ENCODE measurements at places on chromosomes 12 and 14.

DNA sequence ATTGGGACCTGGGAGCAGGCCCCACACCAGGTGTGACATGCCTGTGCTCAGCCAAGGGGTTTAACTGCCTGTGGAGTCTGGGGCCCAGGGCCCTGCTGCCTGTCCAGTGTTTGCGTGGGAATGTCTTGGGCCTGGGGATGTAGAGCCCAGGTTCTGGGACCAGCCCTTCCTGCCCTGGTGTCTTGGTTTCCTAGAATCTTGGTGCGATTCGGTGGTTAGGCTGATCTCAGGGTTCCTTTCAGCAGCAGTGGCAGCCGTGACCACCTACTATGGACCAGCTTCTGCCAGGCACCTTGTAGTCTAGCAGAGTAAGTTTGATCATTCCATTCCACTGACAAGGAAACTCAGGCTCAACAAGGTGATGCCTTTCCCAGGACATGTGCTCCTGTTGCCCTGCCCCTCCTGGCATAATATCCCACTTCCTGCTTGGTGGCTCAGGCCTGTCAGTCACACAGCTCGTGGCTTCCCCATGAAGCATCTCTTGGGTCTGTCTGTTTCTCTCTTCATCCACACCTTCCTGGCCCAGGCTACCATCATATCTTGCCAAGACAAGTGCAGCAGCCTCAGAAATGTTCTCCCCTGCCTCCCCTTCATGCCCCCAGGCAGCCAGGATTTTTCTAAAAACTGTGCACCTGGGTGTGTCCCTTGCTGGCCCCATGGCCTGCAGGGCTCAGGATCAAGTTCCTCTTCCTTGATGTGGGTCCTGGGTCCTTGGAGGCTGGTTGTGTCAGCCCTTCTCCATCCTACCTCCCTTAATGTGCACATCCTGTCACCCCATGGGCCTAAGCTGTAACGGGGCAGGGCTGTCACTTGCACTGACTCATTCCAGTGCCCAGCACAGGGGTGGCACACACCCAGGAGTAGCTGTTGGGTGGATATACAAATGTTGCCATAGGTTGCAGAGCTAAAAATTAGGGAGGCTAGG is 101.6 kb downstream of the SLC25A47 start:
- DNase-seq: no peak

- no peak for DNase-seq
These were observed 671 bp downstream of the ESYT1 start for GRCh38 chr12:56128670-56129205.

- no peak for DNase-seq
These were observed 1.1 kb downstream of the ARHGAP5 start for GRCh38 chr14:32078023-32078857.

DNA sequence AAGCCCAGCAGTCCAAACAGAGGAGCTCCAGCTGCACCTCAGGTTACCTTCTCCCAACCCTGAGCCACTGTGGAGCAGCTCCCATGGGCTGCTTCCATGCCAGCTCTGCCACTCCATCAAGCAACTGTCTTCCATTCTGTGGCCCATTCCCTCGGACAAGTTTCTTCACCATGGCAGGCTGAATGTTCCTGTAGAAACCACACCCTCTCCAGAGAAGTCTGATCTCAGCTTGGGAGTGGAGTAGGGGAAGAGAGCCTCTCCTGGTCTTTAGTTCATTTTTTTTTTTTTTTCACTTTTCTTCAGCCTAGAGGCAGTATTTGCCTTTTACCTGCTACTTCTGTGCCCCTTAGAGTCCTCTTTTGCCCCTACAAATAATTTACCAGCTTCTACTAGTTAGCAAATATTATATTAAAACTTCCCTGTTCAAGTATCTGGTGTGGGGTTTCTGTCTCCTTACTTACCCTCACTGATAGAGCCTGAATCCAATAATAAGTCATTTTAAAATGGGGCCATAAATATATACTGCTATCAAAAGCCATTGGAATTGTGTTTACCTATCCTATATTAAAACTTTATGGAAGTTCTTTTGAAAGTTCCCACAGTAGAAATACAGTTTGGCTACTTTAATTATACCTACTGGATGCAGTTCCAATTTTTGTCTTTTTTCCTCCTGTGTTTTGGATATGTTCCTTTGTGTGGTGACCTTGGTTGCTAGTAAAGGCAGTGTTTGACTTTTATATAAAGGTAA is 11.7 kb upstream of the SLC17A8 start:
- DNase-seq: no peak

GRCh38 chr12:131223171-131223761 is 269.6 kb downstream of the ADGRD1 start:
- DNase-seq: no peak

GRCh38 chr14:36498938-36499337 is 21.1 kb downstream of the NKX2-1 start:
- DNase-seq: no peak

GRCh38 chr12:72815421-72815820 is 543.3 kb downstream of the TRHDE start:
- no peak for DNase-seq

- no peak for DNase-seq
These were observed 13.2 kb upstream of the MAP4K5 start for GRCh38 chr14:50545618-50546017.

GRCh38 chr12:24840046-24840800 is 108.7 kb downstream of the BCAT1 start:
- DNase-seq: no peak

- no peak for DNase-seq
These were observed 307.8 kb downstream of the NOVA1 start for GRCh38 chr14:26289891-26290486.

DNA sequence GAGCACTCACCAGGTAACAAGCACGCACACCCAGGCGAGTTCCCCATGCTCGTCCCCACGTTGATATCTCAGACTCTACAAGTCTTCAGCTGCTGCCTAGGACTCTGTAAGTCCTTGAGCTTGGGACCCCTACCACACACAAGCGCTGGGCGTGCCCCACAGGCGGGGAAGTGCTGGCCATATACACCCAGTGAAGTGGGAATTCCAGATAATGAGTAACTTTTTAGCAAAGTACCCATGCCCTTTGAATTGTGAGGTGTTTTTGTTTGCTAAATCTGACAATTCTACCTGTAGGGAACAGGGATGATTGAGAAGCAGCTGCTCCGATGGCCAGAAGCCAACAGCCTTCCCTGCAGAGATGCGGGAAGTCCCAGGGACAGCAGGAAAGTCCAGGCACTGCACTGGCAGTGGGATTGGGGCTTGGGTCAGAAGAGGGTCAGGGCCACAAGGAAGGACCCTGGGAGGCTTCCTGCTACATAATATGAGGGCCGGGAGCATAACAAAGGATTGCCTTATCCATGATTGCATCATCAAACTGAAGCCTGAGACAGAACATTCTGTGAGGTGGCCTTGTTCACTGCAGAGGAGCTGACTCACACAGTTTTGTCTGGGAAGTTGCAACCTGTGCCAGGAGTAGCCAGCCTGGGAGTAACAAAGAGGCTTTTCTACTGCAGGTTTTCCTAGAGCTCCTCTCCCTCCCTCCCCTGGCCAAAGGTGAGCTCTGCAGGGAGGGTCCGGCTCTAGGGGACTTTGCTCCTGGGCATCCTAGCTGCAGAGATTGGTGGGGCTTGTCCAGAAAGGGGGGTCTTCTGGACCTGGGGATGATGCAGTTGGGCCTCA is 13.2 kb upstream of the SERPINA3 start:
- no peak for DNase-seq

DNA sequence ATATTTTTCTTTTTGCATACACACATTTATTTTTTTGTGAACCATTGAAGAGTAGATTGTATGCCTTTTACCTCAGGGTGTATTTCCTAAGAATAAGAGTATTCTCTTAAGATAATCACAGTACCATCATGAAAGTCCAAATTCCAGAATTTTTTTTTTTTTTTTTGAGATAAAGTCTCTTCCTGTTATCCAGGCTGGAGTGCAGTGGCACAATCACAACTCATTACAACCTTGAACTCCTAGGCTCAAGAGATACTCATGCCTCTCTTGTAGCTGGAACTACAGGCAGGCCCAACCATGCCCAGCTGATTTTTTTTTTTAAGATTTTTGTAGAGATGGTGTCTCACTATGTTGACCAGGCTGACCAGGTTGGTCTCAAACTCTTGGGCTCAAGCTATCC is 10.9 kb downstream of the FRS2 start:
- no peak for DNase-seq

GRCh38 chr12:47107926-47108325 is 28.2 kb upstream of the AMIGO2 start:
- no peak for DNase-seq

- no peak for DNase-seq
These were observed 101.2 kb downstream of the PEBP1 start for GRCh38 chr12:118237052-118237665.

DNA sequence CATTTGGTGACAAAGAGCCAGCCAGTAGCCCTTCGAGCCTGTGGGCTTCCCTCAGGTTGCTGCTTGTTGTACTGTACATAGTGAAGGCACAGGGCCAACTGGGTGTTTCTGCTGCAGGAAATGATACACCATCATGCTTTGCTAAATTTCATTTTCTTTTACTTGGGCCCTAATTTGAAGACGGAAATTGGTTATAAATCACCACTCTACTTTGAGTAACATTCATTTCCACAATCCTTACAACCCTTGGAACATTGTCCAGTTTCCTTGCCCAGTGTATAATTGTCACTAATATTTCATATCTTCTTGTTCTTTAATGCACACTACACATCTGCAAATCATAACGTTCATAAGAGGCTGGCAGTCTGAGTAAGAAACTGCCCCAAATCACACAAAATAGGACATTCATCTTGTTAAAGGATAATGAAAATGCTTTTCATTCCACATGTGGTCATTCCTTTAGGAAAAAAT is 30.2 kb downstream of the MSRB3 start:
- no peak for DNase-seq

DNA sequence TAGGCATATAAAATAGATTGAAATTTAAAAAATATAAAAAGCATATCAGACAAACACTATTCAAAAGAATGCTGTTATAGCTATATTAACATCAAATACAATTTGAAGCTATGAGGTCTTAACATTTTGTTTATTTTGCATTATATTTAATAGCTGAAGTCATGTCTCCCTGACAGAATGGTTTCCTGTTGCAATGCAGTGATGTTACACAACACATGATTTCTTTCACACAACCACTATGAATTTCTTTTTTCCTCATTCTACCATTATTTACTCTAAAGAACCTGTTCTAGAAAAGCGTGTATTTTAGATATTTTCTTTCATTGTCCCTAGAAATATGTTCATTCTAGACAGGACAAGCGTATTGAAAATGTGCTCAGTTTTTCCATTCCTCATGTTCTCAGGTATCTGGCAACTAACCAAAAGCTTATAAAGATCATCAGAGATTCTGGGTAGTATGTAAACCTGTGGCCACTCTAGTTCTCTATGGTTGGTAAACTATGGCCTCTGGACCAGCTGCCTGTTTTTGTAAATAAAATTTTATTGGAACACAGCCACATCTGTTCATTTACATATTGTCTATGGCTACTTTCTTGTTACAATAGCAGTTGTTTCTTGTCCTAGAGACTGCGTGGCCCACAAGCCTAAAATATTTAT is 183.8 kb downstream of the FOXA1 start:
- no peak for DNase-seq

DNA sequence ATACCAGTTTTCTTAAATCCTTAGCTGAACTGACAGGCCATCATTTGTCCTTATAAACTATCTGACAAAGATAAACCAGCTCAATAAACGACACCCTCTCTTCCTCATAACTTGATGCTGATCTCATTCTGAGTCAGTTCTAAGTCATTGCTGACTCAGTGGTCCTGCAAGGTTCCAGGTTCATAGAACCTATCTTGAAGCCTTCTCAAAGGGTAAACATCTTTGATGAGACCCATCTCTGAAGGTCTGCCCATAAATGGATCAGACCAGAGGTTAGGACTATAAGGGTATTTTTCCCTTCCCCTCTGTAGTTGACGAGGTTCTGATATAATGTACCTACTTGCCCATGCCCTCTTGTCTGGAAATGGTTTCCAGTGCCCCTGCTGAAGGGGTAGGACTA is 11.9 kb downstream of the NAA25 start:
- DNase-seq: no peak

DNA sequence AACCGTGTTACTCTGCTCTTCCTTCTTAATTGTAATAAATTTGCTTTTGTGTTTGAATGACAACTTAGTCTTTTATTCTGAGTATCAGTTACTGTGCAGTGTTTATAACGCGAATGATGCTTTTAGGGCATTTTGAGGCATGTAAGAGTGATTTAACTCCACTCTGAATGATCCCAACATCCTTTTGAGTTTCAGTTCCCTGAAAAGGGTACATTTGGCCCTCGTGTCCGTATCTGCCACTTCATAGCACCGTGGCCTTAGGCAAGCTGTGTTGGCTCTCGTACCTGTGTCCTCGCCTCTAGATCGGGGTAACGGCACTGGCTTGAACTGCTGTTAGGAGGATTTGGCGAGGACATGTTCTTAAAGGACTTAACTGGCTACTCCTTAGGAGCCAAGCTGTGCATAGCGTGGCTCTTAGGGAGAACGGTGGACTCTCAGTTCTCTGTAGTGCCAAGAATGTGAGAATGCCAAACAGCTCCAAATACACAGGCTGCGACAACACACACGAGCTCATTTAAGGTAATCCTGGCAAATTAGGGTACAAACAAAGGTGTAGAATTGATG is 92.0 kb downstream of the PPP2R5C start:
- DNase-seq: no peak

- no peak for DNase-seq
These were observed 12.7 kb downstream of the LTBP2 start for GRCh38 chr14:74599321-74599761.

DNA sequence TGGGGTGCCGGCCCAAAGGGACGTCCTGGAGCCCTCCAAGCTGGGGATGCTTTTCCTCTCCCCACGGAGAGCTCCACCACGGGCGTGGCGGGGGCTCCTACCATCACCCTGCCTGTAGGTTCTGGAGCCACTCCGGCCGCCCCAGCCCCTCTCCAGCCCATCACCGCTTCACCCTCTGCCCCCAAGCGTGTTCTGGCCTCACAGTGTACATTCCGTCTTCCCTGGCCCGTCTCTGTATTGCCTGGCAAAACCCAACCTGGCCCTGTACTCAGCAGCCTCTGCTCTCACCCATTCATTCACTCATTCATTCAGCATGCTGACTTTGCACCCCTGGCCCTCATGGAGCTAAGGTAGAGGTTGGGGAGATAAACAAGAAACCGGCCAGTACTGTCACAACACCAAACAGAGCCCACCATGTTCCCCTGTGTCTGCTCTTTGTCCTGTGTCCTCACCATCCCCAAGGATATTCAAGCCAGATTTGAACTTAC is 20.3 kb downstream of the SLC25A29 start:
- no peak for DNase-seq

- no peak for DNase-seq
These were observed 28.8 kb downstream of the KLRK1 start for GRCh38 chr12:10361084-10361483.

DNA sequence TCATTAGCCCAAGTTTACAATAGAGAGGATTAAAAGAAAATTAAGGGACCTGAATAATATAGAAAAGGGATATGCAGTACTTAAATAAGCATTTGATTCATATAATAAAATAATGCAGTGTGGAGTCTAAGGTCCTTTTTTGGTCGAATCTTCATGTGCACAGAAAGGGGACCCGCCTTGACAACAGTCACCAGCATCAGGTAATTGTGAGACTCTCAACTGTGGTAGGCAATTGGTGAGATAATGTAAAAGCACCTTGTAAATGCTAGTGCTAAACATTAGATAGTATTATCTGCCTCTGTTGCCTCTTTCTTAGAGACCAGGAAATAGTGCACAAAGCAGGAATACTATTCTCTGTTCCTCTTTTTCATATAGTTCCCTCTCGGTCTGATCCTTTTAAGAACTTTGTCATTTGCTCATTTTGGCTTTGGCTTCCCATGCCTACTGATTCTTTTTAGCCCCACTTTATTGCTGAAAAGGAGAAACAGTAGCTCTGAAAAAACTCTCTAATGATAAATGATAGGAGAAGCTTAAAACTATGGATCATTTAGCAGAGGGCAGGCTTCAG is 17.5 kb downstream of the CHPT1 start:
- DNase-seq: no peak

- no peak for DNase-seq
These were observed 63.0 kb upstream of the VRK1 start for GRCh38 chr14:96734076-96734622.
